ENCODE measurements at places on chromosomes 7 and 10.

DNA sequence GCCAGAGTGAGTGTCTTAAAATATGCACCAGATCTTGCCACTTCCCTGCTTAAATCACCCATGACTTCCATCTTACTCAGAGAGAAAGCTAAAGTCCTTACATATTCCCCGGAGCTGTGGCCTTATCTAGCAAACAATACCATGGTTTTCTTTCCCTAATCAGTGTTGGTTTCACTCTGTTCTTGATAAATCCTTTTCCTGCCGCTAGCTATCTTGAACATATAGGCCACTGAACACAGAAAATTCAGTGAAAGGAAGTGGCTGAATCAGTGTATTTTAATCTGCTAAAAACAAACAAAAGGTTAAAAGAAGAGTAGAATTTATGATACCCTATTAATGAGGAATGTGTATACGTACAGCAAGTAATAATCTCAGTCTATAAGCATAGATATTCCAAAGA lies 42.0 kb upstream of the JAZF1 start:
- DNase-seq = no peak

- no peak for DNase-seq
These were observed 37.0 kb upstream of the GLI3 start for GRCh38 chr7:42274053-42274452.

DNA sequence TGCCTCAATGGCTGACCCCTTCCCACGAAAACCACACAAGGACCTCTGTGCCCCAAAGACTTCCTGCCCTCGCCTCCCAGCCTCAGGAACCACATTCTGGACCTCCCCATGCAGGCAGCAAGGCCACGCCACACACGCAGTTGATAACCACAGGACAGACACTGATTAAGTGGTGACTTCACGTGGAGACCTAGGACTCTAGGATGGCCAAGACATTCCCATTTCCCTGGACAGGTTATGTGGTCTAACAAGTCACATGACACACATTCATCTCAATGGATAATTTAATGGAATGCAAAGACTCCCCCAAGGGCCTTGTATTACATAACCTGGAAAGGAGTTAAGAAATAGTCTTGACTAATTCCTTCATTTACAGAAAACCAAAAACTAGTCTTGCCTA lies 110.2 kb downstream of the LARP4B start:
- no peak for DNase-seq

- DNase-seq = no peak
These were observed 156.9 kb upstream of the GDF10 start for GRCh38 chr10:47143072-47143471.

- DNase-seq = no peak
These were observed 230.0 kb downstream of the ADAM12 start for GRCh38 chr10:126158133-126158892.

- no peak for DNase-seq
These were observed 95.8 kb downstream of the NRP1 start for GRCh38 chr10:33238643-33239042.

DNA sequence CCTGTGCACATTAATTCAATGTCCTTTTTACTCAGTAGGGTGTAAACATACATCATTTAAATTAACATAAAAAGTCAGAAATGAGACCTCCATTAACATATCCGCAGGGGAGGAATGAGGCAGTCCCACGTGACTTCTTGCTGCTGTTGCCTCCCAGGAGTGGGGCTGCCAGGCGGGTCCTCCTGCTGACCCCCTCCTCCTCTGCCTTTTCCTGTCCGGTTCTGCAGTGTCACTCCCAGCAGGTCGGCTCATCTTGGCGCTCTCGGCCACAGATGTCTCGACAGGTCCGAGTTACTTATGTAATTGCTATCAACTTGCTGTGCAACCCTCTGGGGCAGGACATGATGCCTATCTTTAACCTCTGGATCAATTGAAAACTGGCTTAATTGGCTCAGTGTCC lies 329.6 kb downstream of the GALNT17 start:
- DNase-seq = no peak

DNA sequence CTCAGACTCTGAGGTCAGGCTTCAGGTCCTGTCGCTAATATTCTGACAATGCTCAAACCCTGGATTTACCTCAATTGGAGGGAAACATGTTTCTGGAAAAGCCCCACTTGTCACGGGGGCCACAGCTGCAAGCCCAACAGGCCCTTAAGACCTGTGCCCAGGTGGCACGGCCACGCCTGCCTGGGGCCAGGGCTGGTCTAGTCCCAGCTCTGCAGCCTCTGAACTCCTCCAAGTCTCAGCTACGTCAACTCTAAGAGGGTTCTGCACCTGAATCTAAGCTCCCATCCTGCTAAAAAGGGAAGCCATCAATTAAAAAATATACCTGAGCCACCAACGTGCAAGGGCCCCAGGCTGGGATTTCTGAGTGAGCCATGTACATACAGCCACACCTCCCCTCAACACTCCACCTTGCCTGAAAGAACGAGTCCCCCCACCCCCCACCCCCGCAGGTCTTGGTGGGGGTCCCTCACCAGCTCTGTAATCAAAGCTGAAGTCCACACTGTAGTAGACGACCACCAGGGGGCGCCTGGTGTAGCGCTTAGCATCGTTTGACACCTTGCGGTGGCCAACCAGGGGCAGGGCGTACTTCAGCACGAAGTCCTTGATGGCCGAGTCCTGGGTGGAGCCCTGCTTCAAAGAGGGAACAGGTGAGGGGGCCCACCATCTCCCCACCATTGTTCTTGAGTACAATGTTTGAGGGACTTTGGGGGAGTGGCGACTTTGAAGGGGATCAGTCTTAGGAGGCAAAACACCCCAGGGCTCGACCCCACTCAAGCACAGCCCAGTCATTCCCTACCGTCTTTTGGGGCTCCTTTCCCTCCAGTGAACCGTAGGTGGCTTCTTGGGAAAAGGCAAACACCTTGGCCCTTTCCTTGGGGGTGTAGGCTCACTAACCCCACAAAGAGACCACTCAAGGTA lies 22.6 kb downstream of the PDIA4 start:
- DNase-seq = peak; percentile 85

GRCh38 chr10:115049960-115050359 lies 43.2 kb upstream of the ATRNL1 start:
- no peak for DNase-seq

DNA sequence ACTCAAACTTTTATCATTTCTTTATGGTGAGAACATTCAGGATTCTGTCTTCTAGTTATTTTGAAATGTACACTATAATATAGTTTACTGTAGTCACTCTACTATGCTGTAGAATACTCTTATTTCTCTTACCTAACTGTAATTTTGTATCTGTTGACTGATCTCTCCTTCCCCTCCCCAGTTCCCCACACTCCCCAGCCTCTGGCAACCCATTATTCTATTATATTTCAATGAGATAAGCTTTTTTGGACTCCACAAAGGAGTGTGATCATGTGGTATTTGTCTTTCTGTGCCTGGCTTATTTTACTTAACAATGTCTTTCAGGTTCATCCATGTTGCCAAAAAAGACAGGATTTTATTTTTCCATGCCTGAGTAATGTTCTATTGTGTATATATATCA lies 71.4 kb upstream of the DYNC1I1 start:
- no peak for DNase-seq

DNA sequence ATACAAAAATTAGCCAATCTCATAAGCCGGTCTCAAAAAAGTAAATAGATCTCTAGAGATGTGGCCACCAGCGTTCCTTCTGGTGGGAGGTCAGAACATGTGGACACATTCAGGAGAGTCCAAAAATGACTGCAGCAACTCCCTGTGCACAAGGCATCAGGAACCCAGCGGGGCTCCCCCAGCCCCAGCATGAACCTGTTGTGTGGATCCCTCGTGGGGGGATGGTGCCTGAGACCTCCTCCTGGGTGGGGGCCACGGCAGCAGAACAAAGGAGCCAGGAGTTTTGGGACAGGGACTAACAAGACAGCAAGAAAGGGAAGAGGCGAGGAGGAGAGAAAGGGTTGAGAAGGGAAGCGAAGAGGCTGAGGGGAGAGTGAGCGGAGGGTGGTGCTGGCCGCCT lies 121.8 kb downstream of the WDR37 start:
- DNase-seq = no peak

GRCh38 chr7:157829491-157829890 lies 492.7 kb downstream of the DNAJB6 start:
- no peak for DNase-seq

GRCh38 chr7:92661651-92662050 lies 71.5 kb upstream of the FAM133B start:
- no peak for DNase-seq

DNA sequence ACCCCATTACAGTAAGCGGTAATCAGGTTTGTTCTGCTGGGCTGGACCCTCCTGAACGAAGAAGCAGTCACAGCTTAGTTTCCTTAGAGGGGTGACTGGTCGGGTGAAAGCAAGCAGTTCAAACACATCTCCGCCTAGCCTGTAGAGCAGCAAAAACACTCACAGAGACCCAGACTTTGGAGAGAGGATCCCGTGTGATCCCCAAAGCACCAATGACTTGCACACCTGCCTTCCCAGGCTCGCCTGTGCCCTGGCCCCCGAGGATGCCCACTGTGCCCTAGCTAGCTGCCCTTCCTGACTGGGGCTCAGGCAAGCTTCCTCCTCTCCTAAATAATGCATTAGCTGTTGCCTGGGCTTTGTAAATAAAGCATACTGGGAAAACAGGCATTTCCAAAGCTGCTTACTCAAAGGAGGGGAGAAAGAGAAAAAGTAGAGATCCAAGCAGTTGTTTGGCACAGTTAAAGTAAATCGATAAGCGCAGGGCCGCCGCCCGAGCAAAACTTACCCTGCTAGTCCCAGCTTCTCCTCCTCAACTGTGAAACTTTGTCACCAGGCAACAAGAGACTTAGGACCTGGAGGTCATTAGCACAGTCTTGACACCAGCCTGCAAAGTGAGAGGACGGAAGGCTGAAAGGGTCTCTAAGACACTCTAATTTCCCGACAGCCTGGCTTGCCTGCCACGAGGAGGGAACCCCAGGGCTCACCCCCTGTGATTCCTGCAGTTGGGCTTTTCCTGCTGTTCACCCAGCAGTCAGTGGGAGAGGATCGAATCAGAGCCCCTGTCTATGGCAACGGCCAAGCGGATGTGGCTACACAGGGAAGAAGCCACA lies 4.8 kb downstream of the LRRC18 start:
- no peak for DNase-seq

DNA sequence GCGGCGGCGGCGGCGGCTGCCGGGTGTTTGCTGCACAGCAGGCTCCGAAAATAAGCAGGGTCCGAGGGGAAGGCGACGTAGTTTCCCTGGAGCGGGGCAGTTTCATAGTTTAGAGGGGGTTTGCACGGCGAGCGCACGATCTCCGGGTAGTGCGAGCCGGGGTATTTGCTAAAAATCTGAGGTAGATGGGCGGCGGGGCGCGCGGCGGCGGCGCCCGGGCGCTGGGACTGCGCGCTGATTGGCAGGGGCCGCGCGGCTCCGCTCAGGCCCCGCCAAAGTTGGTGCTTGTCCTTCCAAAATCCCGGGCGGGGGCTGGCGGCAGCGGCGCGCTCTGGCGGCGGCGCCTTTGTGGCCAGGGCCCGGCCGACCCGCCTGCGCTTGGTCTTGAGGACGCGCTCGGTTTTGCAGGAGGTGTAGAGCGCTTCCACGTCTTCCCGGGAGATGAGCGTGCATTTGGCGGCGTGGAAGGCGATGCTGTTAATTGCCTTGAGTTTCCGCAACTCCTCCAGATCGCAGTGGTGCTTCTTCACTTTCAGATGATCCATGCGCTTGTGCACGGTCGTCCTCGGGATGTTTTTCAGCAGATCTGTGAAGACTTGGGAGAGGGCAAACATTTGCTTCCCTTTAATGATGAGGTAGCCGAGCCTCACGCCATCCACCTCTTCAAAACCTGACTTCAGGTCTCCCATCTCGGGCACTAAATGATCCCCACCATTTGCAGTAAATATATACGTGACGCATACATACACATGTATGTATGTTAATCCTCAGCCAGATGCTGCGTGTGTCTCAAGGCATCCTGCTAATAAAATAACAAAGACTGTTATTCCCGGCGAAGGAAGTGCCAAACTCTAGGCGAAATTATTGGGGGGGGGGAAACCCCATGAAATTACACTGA lies 8.1 kb downstream of the SKIDA1 start:
- DNase-seq = peak; percentile 42

- no peak for DNase-seq
These were observed 105.5 kb downstream of the BICC1 start for GRCh38 chr10:58618158-58618676.

DNA sequence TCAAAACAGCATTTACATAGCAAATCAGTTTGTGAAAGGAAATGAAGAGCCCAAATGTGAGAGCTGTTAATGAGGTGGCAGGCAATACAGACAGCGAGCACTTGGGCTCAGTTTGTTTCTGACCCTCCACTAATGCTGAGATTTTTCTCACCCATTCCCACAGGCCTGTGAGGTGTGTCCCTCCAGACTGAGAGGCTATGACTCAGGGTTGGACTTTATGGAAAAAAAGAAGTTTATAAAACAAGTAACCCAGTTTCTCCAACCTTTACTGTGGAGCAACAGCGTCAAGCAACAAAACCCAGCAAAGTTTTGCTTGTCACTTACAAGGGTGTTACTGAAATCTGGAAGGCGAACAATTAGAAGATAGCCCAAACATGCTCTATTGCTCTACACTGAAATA lies 4.9 kb upstream of the FEZF1 start:
- DNase-seq = no peak

- peak; percentile 56 for DNase-seq
These were observed 73.6 kb downstream of the AHCYL2 start for GRCh38 chr7:129298268-129298893.

DNA sequence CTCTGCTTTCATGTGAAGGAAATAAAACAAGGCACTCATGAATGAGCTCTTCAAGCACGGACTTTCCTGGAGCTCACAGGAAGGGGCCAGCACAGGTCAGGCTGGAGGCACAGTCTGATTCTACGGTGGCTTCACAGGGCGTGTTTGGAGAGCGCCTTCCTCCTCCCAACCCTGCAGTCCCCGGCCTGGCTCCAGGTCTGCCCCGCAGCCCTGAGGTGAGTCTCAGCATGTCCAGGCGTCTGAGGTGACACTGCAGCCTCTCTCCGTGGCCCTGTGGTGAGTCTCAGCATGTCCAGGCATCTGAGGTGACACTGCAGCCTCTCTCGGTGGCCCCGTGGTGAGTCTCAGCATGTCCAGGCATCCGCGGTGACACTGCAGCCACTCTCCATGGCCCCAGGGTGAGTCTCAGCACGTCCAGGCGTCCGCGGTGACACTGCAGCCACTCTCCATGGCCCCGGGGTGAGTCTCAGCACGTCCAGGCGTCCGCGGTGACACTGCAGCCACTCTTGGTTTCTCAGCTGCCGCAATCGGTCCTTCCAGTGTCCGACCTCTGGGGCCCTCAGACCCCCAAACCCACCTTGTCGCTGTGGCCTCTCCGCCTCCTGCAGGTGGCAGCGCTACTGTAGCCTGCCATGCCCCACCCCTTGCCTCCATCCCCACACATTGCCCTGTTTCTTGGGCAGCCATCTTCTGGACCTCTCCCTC lies 381.7 kb downstream of the DNAJB6 start:
- no peak for DNase-seq

GRCh38 chr7:74482197-74482467 lies 28.4 kb downstream of the GTF2IRD1 start:
- DNase-seq = no peak

DNA sequence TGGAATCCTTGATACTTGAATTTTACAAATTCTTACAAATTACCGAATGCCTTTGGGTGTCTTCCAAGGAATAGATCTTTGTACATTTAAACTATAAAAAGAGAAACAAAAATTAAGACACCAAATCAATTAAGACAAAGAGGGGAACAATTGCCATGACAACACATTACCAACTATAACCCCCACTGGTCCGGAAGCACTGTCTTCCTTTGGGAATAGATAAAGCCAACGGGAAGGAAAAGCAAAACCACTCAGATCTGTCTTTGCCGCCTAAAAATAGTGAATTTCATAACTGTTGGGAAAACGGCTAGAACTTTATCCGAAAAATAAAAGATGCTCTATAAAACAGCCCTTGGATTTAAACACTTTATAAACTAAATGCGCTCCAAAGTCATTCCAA lies 37.4 kb downstream of the GRB10 start:
- DNase-seq = no peak

- no peak for DNase-seq
These were observed 198.2 kb downstream of the TCF7L2 start for GRCh38 chr10:113148071-113148825.

All from stimulated activated naive CD8-positive, alpha-beta T cell treated with anti-CD3 and anti-CD28 coated beads, Interleukin-15, Interleukin-2, amounts not matched to agents 100 U/mL and 50 U/mL, for 24 hours (primary cell).